DND-41 (cell line): ENCODE measurements at places on chromosomes 5 and 9.

DNA sequence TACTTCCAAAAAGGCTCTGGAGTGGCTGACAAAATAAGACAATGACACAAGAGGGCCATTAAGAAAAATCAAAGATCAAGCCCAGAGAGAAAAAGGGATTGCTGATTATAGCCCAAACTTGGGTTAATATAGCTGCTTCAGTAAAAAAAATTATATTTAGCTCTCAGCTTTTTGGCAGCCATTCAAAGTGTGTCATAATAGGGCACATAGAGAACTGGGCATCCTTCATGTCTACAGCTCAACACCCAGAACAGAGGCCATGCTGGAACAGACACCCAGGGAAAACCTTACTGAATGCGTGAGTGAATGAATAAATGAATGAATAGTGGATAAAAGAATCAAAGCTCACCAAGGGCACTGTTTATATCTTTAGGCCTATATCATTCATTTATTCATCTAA lies 110.1 kb downstream of the SLIT3 start:
- DNase-seq: no peak

DNA sequence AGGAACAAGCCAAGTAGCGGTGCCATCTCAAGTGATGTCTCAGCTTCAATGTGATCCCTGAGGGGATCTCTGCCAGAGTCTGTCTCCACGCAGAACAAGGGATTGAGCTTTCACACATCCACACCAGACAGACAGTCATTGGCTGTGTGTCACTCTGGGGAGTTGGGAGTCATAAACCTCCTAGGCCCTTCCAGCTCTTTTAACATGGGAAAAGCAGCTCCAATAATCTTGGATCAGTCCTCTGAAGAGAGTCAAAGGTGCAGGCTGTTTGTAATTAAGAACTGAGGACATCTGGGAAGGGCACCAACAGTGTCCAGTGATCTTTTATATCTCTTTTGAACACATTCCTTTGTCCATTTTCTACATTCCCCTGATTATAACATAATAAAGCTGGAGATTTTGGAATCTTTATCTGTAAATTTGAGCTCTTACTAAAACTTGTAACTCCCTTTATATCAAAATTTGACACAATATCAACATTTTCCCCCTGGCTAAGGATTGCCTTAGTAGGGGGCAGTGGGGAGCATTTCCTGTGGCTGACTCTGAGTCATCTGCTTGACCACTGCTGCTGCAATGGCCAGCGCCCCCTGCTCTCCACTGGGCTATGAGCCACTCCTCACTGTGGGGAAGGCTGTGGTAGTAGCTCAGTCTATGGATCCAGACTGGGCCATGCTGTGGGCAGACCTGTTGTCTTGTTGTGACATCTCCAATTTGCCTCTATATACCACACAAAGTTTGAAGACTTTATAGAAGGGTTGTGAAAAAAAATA lies 284.4 kb downstream of the OSTF1 start:
- DNase-seq: no peak

- no peak for DNase-seq
These were observed 3.3 kb downstream of the ZNF608 start for GRCh38 chr5:124742983-124743601.

- no peak for DNase-seq
These were observed at the start of gene RNF180 for GRCh38 chr5:64165500-64166200. RNF180 (plus strand) TSS chr5:64165843; CDS start chr5:64200808, 34,965 bp downstream.

GRCh38 chr5:115947260-115947659 lies 15.0 kb upstream of the LVRN start:
- no peak for DNase-seq

DNA sequence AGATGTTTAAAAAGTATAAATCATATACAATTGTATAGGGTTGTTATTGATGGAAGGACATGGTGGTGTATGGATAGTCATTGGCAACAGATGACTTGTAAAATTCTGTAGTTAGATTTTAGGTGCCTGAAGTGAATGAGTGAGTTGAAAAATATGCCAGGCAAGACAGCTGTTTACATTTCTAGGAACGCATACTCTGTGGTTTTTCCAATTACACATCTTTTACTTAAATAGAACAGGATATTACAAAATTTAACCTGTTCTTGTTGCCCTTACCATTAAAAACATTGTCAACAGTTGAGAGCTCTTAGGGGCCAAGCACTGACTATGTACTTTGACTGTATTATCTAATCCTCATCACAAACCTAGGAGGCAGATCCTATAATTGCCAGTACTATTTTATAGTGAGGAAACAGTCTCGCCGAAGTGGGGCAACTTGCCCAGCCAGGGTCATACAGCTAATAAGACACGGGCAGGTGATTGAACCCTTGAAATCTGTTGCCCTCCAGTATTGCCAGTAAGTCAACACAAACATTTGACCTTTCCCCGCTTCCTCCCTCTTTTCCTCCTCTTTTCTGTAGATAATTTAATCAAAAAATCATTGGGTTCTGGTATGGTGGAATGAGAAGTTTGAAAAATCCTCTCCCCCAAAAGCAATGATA lies 88.6 kb downstream of the MACROH2A1 start:
- no peak for DNase-seq

DNA sequence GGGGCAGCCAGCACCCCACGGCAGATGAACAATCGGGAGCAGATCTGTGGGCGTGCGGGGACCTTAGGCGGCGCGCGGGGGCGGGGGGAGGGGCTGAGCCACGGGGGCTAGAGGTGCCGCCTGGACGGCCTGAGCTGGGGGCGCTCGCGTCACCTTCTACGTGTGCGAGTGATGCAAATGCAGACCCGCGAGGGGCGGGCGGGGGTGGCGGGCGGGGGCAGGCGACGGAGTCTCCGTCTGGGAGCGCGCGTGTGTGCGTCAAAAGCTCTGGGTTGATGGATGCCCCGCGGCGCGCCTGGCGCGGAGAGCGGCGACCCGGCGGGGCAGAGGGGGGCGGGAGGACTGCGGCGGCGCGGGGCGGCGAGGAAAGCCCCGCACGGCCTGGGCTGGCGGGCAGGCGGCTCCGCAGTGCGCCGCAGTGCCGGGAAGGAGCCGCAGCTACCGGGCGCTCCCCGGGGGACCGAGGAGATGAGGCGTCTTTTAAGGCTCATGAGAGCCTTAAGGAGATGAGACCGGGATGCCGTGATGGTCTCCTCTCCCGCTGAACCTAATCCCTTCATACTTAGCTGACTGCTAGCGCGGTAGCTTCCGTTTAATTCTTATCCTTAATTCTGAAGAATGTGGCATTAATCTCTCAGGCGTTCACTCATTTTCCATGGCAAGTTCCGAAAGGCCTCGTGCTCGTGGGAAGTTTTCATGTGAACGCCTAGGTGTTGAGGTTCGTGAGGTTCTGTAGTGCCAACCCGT lies 1.5 kb downstream of the SV2C start:
- DNase-seq: no peak

- DNase-seq: no peak
These were observed 150.3 kb downstream of the NR2F1-AS1 start for GRCh38 chr5:93430673-93431199.

DNA sequence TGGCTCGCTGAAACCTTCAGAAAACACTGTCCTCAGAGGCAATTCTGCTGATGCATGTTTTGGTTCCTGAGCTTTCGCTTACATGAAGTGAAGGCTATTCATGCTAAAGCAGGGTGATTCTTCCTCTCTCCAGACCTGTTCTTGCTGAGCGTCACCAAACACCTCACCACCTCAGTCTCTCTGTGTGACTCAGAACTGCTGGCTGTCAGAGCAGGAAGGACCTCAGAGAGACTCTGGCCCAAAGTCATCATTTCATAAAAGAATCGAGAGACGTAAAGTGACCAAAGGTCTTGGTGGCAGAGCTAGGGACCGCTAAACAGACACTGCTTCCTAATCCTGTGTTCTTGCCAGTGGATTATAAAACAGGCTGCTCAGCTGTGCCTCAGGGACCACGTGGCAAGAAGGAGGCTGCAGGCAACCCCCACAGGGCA lies 73.8 kb downstream of the LHFPL2 start:
- no peak for DNase-seq

DNA sequence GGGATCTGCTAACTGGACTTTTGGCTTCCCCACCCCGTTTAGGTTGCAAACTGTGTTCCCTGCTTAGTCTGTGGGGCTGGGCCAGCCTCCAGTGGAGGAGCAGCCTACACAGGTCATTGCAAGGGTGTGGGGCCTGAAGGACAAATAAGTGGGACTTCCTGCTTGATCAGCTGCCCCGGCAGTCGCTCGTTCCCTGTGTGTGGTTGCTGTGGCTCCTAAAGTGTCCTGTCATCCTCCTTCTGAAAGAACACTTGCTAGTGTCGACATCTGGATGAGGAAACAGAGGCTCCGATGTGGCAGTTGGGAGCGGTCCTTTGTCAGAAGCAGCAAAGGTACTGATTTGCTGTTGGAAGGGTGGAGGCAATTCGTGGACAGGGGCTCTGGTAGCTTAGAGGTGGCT lies 88.9 kb upstream of the TBCA start:
- DNase-seq: no peak

DNA sequence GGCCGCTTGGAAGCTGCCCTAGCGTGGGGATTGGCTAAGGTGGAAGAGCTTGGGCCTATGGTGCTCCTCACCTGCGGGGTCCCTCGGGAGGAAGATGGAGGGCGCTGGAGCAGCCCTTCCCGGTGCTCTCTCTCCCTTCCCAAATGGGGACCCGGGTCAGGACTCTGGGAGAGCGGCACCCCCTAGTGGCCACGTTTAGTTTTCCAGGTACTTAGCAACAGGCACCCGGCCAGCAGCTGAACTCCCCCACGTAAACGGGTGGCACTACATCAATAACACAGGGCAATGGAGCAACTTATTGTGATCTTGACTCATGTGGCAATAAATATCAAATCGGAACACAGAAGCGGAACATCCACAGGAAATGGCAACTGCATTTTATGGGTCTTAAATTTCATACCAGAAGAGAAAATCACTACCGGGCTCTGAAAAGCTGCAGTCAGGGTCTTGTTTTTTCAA lies 316.6 kb downstream of the AGTPBP1 start:
- peak; percentile 62 for DNase-seq

- DNase-seq: no peak
These were observed 57.3 kb downstream of the FGF18 start for GRCh38 chr5:171476701-171477100.

DNA sequence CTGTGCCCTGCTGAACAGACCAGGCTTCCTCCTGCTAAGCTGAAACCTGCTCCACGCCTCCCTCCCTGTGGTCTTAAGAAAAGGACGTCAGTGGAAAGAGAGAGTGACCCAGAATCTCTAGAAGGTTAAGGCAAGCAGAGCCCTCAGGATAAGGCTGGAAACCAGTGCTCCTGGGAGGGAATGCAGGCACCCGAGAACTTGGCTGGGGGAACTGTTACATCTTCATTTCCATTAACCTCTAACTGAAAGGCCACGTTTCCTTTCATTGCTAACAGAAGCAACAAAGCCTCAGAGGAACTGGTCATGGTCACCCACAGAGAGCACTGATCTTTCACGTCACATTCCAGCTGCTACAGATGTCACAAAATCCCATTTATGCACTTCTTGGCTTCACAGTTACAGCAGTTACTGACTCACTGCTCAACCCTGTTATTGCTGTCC lies 26.1 kb upstream of the AKNA start:
- DNase-seq: no peak

DNA sequence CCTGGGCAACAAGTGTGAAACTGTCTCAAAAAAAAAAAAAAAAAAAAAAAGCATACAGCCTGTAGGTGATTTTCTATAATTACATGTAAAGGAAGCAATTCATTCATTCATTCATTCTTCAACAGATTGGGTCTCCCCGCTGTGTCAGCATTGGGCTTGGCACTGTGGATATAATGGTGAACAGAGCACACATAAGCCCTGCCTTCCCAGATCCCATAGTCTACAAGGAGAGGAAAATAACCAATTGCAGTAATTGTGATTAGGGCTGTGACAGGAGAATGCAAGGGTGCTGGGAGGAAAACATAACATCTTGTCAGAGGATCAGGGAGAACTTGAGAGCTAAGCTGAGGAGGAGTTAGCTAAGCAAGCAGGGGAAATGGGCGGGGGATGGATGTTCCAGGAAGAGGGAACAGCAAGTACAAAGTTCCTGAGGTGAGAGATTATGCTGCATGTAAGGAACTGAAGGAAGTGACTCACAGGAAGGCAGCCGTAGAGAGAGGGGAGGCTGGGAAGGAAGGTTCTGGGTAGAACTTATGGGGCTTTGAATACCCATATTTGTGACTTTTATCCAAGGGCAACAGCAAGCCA lies 24.0 kb upstream of the KLF9 start:
- peak; percentile 11 for DNase-seq

DNA sequence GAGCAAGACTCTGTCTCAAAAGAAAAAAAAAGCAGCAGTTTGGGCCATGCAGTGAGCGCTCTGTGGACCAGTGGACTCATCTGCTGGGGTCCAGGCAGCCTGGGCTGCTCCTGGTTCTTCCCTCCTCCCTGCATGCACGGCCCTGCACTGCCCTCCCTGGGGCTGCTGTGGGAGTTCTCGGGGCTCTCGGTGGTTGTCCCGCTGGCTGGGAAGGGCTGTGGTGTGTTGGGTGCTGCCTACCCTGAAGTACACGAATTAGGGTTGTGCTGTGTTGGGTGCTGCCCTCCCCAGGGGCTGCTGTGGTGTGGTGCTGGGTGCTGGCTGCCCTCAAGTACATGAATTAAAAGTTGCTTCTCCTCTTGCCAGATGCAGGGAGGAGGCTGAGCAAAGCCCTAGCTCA lies 18.3 kb upstream of the CLPTM1L start:
- no peak for DNase-seq

DNA sequence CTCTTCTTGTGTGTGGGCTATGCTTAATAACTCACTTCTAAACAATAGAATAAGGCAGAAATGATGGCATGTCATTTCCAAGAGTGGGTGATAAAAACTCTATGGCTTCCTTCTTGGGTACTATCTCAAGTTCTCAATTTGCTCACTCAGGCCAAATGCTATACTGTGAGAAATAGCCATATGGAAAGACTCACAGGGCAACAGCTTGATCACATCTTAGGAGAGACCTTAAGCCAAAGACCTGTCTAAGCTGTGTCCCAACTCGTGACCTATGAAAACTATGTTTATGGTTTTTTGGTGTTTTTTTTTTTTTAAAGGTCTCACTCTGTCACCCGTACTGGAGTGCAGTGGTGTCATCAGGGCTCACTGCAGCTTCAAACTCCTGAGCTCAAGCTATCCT lies 2.1 kb upstream of the UIMC1 start:
- no peak for DNase-seq

GRCh38 chr5:37637165-37637845 lies 202.5 kb downstream of the GDNF start:
- DNase-seq: no peak

DNA sequence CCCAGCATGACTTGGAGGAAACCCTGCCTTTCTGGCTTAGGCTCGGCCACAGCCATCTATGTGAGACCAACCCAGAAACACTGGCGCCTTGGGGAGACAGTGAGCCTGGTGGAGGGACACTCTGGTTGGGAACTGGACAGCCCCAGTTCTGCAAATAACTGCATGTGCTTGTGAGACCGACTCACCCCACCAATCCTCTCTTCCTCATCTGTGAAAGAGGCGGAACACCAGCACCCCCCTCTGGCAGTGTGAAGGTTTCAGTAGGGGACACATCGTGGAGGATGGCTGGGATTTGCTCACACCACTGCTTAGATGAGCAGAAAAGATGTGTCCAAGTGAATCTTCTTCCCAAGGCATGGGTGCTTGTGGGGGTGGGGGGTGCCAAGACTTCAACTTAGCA lies 43.4 kb upstream of the N4BP3 start:
- DNase-seq: peak; percentile 39
